ENCODE measurements at places on chromosomes 16 and 17. TPM values are rescaled to one million over a fixed set of nuclear protein-coding genes. Genes with fewer than 3 reads are reported as not detected.

Gene STX1B
- polyA plus RNA-seq = 21.2 TPM

Gene IL17C
- polyA plus RNA-seq = not detected

Gene CBX2
- 19.7 TPM for polyA plus RNA-seq

Gene MYH11
- polyA plus RNA-seq = not detected

Gene FOXN1
- not detected for polyA plus RNA-seq

Gene THRA
- 20.1 TPM for polyA plus RNA-seq

Gene SYT17
- polyA plus RNA-seq = 0.39 TPM

Gene CCL16
- not detected for polyA plus RNA-seq

Gene SEZ6L2
- 59.8 TPM for polyA plus RNA-seq

Gene CCL23
- not detected for polyA plus RNA-seq

Gene MMP2
- polyA plus RNA-seq = 963 TPM

GRCh38 chr17:81609541-81610311, 27.2 kb downstream of the NPLOC4 start:
- DNase-seq = no peak
- peaks cover 69% of the 10 kb centered on the region for H3K36me3 ChIP-seq
- H3K27me3 ChIP-seq = no peaks in the 10 kb centered on the region
- H3K27ac ChIP-seq = no peak overlapping the region

- no peaks in the 10 kb centered on the region for H3K36me3 ChIP-seq
- no peak overlapping the region for H3K4me3 ChIP-seq
- H3K4me1 ChIP-seq = peaks cover 34% of the 10 kb centered on the region
- no peaks in the 10 kb centered on the region for H3K27me3 ChIP-seq
Measured at GRCh38 chr17:73593249-73593965, 50.8 kb downstream of the SDK2 start.

DNA sequence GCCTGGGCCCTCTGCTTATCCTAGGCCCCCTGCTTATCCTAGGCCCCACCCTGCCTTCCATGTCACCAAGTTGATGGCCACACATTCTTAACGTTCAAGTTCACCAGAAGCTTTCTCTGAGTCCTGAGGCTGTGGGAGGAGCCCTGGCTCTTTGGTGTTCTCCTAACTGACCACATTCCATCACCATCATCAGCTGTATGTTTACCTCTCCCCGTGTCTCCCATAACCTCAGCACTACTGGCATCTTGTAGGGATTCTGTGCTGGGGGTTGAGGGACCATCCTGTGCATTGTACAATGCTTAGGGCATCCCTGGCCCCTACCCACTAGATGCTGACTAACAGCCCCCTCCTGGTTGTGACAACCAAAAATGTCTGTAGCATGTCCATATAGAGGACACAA, 99.3 kb downstream of the NDE1 start:
- no peak for DNase-seq
- H3K4me3 ChIP-seq = no peak overlapping the region
- no peaks in the 10 kb centered on the region for H3K27me3 ChIP-seq
- H3K4me1 ChIP-seq = no peaks in the 10 kb centered on the region

- no peaks in the 10 kb centered on the region for H3K27me3 ChIP-seq
- peaks cover 44% of the 10 kb centered on the region for H3K36me3 ChIP-seq
- no peak overlapping the region for H3K27ac ChIP-seq
- no peak for DNase-seq
- no peak overlapping the region for H3K4me3 ChIP-seq
Measured at GRCh38 chr16:67941469-67942199, 2.3 kb downstream of the LCAT start.

DNA sequence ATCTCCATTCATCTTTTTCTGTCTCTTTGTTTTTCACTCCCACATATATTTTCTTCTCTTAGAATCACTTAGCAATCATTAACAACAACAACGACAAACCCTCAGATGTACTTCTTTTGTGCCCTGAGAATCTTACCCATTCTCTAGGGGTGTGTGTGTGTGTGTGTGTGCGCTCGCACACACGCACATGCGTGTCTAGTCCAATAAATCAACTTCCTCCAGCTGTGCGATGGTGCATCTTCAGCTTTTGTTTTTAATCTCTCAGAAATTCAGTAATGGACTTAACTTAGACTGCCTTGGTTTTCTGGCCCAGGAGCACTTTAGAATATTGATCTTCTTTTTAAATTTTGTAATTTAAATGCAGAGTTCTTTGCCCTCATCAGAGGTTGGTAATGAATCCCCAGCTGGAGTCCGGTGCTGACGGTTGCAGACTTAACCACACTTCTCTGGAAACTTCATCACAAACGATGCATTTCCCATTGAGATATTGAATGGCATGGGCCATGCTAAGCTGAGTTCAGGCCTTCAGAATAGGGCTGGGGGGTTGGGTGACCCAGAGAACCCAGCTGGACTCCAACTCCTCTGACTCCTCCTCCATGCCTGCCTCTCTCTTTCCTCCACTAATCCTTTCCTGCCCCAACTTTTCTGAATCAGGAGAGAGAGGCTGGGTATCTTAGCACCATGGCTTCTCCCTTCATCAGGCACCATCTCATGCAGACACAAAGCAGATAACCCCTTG, 193.9 kb downstream of the ZNF18 start:
- DNase-seq = no peak
- H3K27ac ChIP-seq = no peak overlapping the region
- H3K4me1 ChIP-seq = no peaks in the 10 kb centered on the region
- H3K4me3 ChIP-seq = no peak overlapping the region

- no peak overlapping the region for H3K27ac ChIP-seq
- no peak for DNase-seq
Measured at GRCh38 chr17:83002118-83002805, 77.1 kb upstream of the METRNL start.

GRCh38 chr16:73599351-73599750, 551.4 kb upstream of the ZFHX3 start:
- H3K27ac ChIP-seq = no peak overlapping the region
- H3K4me1 ChIP-seq = no peaks in the 10 kb centered on the region
- DNase-seq = no peak
- H3K27me3 ChIP-seq = no peaks in the 10 kb centered on the region
- no peak overlapping the region for H3K4me3 ChIP-seq

GRCh38 chr16:81035975-81036750, 521 bp downstream of the ATMIN start:
- DNase-seq = peak; percentile 80
- peak overlapping the region; percentile 67 for H3K4me3 ChIP-seq
- peaks cover 13% of the 10 kb centered on the region for H3K4me1 ChIP-seq
- H3K27me3 ChIP-seq = no peaks in the 10 kb centered on the region
- no peak overlapping the region for H3K27ac ChIP-seq

DNA sequence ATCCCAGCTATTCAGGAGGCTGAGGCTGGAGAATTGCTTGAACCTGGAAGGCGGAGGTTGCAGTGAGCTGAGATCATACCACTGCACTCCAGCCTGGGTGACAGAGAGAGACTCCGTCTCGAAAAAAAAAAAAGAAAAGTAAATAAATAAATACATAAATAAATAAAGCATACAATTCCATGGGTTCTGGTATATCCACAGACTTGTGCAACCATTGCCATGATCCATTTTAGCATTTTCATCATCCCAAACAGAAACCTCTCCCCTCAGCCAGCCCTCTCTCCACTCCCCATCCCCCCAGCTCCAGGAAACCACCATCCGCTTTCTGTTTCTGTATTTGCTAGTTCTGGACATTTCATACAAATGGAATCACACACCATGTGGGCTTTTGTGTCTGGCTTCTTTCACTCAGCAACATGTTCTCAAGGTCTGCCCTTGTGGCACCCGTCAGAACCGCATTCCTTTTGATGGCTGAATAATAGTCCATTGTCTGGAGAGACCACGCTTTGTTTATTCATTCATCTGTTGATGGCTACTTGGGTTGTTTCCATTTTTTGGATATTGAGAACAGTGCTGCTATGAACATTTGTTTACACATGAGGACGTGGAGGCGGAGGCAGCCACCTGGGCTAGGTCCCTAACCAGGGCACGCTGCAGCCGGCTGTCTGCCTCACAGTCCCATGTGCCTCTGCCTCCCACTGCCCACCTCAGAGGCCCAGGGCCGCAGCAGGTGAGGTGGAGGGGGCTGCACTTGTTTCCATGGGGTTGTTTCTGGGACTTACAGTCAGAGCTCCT, 76.2 kb downstream of the NT5M start:
- H3K36me3 ChIP-seq = no peaks in the 10 kb centered on the region
- no peak overlapping the region for H3K4me3 ChIP-seq
- no peak for DNase-seq

- DNase-seq = peak; percentile 62
- H3K27ac ChIP-seq = peak overlapping the region; percentile 44
- no peaks in the 10 kb centered on the region for H3K36me3 ChIP-seq
- H3K4me3 ChIP-seq = no peak overlapping the region
- peaks cover 24% of the 10 kb centered on the region for H3K4me1 ChIP-seq
Measured at GRCh38 chr17:29143894-29144293, 36.3 kb downstream of the MYO18A start.

DNA sequence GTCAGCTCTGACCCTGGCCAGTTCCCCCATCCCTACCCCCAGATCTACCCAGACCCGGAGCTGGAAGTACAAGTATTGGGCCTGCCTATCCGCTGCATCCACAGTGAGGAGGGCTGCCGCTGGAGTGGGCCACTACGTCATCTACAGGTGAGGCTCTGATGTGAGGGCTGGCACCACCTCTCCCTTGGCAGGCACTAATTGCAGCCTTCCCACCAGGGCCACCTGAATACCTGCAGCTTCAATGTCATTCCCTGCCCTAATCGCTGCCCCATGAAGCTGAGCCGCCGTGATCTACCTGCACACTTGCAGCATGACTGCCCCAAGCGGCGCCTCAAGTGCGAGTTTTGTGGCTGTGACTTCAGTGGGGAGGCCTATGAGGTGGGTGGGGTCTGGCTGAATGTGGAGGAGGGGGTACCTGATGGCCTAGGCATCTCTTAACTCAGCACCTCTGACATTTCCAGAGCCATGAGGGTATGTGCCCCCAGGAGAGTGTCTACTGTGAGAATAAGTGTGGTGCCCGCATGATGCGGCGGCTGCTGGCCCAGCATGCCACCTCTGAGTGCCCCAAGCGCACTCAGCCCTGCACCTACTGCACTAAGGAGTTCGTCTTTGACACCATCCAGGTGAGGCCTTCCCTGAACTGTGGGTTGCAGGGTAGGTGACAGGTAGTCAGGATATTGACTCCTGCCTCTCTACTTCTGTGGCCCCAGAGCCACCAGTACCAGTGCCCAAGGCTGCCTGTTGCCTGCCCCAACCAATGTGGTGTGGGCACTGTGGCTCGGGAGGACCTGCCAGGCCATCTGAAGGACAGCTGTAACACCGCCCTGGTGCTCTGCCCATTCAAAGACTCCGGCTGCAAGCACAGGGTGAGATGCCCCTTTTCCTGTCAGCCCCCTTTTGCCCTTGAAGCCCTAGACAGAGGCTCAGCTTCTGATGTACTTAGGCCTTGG, 4.3 kb downstream of the TRAF4 start:
- no peak overlapping the region for H3K4me3 ChIP-seq
- no peak overlapping the region for H3K27ac ChIP-seq
- no peaks in the 10 kb centered on the region for H3K27me3 ChIP-seq
- peaks cover 30% of the 10 kb centered on the region for H3K36me3 ChIP-seq

- H3K4me3 ChIP-seq = no peak overlapping the region
- no peaks in the 10 kb centered on the region for H3K27me3 ChIP-seq
- H3K36me3 ChIP-seq = no peaks in the 10 kb centered on the region
- no peak for DNase-seq
- peaks cover 37% of the 10 kb centered on the region for H3K4me1 ChIP-seq
Measured at GRCh38 chr17:7356756-7357155, 1.8 kb downstream of the TMEM95 start.

GRCh38 chr17:36856903-36857381, 80.3 kb upstream of the LHX1 start:
- no peak overlapping the region for H3K27ac ChIP-seq
- no peaks in the 10 kb centered on the region for H3K4me1 ChIP-seq
- no peaks in the 10 kb centered on the region for H3K36me3 ChIP-seq
- DNase-seq = peak; percentile 87
- H3K27me3 ChIP-seq = no peaks in the 10 kb centered on the region

GRCh38 chr17:3835410-3836229, 10.4 kb downstream of the NCBP3 start:
- no peak overlapping the region for H3K27ac ChIP-seq
- no peak overlapping the region for H3K4me3 ChIP-seq
- H3K36me3 ChIP-seq = peaks cover 44% of the 10 kb centered on the region
- H3K27me3 ChIP-seq = no peaks in the 10 kb centered on the region

- peak; percentile 18 for DNase-seq
- H3K36me3 ChIP-seq = no peaks in the 10 kb centered on the region
- H3K27ac ChIP-seq = no peak overlapping the region
- no peak overlapping the region for H3K4me3 ChIP-seq
- H3K27me3 ChIP-seq = peaks cover 10% of the 10 kb centered on the region
Measured at GRCh38 chr17:79633993-79634813, 23.4 kb upstream of the RBFOX3 start.

- H3K4me3 ChIP-seq = no peak overlapping the region
- H3K36me3 ChIP-seq = no peaks in the 10 kb centered on the region
- H3K27me3 ChIP-seq = no peaks in the 10 kb centered on the region
- no peak for DNase-seq
Measured at GRCh38 chr16:23348579-23349469, 46.7 kb downstream of the SCNN1B start.

DNA sequence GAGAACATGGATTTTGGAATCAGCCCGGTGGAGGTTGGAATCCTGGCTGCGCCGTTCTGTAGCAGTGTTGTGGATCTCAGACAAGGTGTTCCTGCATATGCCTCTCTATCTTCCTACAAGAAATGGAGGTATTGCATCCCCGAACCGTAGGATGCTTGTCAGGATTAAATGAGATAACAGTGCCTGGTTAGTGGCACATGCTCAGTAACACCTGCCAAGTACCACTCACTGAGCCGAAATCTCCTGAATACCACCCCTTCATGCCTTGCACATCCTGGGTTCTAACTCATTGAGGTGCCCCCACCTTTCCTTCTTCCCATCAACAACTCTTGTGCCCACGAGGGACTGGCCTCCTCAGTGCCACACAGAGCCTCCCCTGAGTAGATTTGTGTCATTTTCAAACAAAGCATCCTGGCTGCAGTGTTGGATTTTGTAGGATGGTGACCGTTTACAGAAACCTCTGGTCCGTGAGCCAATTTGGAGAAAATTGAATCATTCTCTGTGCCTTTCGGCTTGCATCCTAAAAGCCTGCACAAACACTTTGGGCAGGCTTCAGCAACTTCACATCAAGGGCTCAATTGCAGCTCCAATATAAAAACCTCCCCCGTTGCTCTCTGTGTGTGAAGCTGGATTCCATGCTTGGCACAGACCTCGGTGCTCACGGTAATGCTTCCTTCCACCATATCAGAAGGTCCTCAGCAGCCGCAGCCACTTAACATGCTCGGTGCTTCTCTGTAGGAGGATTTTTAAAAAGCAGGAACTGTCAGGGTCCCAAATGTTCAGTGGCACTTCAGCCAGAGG, 84.2 kb downstream of the WWOX start:
- H3K27me3 ChIP-seq = no peaks in the 10 kb centered on the region
- H3K36me3 ChIP-seq = no peaks in the 10 kb centered on the region
- peak overlapping the region; percentile 10 for H3K4me3 ChIP-seq
- DNase-seq = peak; percentile 32

DNA sequence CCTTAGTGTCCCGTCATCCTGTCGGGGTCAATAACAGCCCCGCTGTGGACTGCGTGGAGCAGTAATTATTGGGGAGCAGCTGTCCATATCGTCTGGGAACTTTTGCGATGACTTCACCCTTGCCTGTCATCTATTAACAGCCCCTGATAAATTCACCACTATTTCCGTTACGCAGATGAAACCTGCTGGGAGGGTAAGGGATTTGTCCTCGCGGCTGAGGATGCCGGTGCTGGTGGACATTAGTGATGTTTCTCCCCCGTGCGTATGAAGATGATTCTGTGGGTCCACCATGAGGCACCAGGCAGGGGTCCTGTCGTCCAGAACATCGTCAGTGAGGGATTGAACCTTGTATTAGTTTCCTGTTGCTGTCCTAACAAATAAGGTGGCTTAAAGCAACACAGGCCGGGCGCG, 1.0 kb downstream of the FLYWCH2 start:
- no peak overlapping the region for H3K27ac ChIP-seq
- no peaks in the 10 kb centered on the region for H3K36me3 ChIP-seq
- peak overlapping the region; percentile 73 for H3K4me3 ChIP-seq
- peak; percentile 20 for DNase-seq
